Activated T-cell treated with anti-CD3 and anti-CD28 coated beads, Interleukin-2, amount 50 U/mL, for 48 hours (primary cell): ENCODE measurements at places on chromosomes 3 and 15.

DNA sequence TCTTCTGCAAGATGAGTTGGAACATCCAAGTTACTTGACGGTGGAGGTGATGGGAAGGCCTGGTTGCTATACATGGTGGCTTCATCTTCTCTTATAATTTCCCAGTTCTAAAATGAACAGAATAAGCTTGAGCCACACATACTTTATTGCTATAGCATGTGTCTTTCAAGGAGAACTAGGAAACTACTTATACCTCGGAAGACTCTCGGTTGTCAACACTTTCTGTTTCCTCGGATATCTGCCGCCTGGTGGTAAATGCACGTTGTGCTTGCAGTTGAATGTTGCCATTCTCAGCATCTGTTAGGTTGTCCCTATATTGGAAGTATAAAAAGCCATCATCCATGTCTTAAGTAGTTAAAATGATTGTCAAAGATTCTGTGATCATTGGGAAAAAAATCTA is 117.5 kb upstream of the PRTG start:
- DNase-seq = no peak

GRCh38 chr3:107401301-107401700 is 24.1 kb downstream of the CCDC54 start:
- DNase-seq = no peak

DNA sequence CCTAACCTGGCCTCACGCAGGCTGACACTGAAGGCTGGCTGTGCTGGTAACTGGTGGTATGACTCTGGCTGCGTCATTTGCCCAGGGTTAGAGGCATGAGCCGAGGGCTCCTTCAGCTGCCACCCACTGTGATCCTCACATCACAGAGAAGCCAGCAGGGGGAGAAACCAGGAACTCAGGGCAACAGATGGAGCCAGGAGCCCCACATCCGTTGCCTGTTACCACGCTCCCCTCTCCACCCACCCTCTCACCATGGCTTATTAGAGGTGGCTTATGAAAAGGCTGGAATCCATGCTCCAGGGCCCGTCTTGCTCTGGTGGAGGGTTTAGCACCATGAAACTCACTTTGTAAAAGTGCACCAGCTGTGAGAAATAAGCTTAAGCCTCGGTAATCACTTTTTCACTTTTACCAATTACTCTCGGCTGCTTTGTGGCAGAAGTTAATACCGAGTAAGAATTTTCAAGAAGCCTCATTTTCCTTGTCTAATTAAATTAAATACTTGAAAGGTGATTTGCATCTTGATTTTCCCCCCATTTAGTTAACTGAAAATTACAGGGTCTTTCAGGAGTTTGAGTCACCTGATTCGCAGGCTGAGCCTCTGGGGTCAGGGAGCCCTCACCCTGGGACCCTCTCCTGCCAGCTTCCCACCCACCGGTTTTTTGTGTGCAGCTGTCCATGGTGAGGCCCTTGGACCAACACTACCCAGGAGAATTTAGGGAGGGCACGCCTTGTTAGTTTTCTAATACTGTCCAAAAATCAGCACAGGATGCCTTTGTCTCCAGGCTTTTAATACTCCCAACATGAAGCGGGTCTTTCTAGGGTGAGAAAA is 60.9 kb downstream of the ASB7 start:
- DNase-seq = no peak

GRCh38 chr15:101489237-101489598 is 289 bp downstream of the PCSK6 start:
- DNase-seq = no peak

GRCh38 chr15:25176616-25176923 is 221.8 kb downstream of the SNRPN start:
- DNase-seq = no peak

- no peak for DNase-seq
These were observed 221.4 kb downstream of the TLE3 start for GRCh38 chr15:69876064-69876940.

DNA sequence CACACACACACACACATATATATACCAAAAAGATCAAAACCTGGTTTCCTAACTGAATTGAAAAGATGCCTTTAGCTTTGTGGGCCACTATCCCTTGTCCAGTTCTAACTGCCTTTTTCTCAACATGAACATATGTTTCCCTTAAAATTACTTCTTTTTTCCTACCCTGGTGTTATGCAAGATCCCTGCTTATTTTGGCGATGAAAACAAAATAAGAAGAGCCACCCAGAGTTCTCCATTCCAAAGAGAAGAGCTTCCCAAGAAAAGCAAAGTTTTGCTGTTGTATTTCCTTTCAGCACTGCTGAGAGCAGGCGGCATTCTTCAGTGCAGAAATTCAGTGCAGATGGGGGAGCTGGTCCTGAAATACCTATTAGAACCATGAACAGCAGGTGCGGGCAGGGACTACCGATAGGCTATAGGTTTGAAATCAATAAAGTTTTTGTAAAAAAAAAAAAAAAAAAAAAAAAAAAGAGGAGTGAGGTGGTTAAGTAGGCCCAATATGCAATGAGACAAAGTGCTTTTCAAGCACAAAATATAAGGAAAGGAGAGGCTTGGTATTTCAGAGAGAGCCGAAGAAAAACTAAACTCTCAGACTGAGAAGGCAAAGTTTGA is 238.0 kb downstream of the FOXP1 start:
- DNase-seq = no peak

DNA sequence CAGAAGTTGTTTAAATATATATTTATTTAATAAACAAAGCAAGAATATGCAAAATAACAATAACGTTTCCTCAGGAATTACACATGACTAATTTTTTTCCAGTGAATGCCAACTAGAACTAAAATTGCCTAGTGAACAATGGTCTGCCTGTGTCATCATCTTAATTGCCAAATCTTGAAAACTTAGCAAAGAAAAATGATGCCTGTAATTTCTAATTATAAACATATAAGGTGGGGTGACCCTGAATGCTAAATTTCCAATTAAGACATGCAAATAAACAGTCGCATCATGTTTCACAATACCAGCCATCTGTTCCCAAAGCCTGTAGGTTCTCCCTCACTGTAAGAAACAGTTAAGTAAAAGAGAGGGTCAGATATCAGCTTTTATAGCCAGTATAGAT is 67.6 kb upstream of the PLCL2 start:
- no peak for DNase-seq

- no peak for DNase-seq
These were observed 589 bp downstream of the EPB42 start for GRCh38 chr15:43219929-43220928.

DNA sequence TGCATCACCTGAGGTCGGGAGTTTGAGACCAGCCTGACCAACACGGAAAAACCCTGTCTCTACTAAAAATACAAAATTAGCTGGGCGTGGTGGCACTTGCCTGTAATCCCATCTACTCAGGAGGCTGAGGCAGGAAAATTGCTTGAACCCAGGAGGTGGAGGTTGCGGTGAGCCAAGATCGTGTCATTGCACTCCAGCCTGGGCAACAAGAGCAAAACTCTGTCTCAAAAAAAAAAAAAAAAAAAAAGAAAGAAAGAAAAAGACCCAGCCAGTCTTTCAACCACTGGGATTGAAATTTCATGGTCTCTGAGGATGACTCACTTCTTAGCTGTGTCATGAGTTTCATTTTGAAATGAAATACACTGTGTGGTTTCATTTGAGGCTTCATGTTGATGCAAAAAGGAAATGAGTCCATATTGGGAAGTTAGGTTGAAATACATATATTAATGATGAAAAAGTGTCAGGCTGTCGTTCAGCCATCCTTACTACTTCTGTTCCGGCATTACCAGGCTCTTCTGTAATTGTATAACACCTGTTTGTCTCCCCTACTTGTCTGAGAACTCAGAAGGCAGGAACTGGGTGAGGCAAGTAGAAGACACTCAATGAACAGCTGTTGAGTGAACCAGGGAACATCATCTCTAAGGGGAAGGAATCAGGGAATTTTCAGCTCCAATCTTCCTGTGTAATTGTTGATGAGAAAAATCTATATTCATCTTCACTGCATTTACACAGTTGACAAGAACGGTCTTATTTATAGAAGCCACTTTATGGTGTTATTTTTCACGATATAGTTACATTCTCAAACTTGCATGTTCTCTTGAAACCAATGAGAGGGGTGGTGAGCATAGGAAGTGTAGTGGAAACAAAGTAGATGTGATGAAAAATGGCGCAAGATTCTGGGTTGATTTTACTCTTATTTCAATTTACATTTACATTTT is 87.4 kb downstream of the NFKBIZ start:
- DNase-seq = peak; percentile 50

GRCh38 chr3:16668776-16669545 is 63.7 kb upstream of the DAZL start:
- no peak for DNase-seq

DNA sequence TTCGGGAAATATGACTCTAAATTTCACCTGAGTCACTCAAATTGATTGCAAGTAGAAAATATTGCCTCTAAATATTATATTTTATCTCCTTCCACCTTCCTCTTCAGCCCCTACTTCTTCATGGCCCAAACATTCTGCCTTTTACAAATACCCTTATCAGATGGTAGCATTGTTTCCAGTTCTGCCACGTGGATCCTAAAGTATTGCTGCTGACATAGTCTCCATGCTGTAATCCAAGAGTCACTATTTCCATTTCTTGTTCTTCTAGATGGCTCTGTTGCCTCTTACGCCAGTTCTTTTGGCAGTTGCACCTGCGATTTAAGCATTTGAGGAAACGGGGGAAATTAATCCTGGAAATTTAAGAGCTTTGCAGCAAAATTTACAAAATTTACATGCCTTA is 13.6 kb downstream of the LMOD3 start:
- no peak for DNase-seq

DNA sequence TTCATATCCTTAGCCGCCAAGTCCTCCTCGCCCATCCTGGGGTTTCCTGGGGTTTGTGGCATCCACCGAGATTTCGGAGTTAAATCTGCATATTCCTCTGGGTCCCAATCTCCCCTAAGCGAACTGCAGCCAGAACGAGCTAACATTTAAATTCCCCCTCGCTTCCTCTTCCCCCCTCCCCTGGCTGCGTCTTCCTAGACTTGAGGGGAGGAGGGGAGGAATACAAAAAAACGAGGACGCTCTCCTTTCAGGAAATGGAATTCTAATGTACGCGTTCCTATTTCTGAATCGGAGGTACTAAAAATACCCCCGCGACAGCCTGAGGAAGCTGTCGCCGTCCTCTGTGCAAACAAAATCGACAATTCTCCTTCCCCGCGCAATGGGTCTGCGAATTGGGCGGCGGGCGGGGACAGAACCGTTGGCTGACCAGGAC is 5.6 kb downstream of the FEZF2 start:
- DNase-seq = no peak

DNA sequence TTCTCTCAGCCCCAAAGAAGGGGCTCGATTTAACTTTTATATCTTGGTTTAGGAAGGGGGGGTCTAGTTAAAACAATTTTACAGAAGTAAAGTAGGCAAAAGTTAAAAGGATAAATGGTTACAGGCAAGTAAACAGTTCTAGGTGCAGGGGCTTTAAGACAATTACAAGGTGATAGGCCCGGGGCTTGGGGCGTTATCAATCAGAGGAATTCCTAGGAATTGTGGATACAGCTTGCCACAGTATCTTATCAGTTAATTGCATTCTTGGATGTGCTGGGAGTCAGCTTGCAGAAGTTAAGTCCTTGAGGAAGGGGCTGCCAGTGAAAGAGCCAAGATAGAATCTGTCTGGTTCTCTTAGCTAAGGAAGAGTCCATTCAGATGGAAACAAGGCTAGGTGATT is 52.7 kb downstream of the NSMCE3 start:
- no peak for DNase-seq

DNA sequence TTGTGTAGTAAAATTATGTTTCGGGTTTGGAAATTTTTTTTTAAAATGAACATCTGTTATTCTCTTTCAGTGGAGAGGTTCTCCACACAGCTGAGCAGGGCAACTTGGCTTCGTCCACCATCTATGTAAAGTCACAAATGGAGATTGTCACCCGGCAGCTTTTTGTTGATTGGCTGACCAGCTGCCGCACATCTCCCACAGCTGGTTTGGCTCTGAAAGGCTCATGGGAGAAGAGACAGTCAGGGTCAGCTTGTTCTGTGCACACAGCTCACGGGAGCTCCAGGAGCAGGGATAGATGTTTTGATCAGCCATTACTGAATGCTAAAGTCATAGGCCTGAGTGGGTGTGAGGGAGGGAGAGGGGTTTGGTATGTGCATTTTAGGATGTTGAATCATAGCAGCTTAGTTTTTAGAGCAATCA is 12.9 kb upstream of the CCDC80 start:
- DNase-seq = no peak

DNA sequence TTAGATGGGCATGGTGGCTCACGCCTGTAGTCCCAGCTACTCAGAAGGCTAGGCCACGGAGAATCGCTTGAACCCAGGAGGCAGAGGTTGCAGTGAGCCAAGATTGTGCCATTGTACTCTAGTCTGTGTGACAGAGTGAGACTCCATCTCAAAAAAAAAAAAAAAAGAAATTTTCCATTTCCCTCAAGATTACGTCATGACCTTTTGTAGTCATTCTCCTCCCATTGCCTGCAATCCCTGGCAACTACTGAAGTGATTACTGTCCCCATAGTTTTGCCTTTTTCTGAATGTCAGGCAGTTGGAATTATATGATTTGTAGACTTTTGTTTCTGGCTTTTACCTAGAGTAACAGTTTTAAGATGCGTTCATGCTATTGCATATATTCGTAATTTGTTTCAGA is 28.0 kb downstream of the WDR76 start:
- DNase-seq = no peak

- no peak for DNase-seq
These were observed 12.8 kb downstream of the H1-8 start for GRCh38 chr3:129555616-129556357.

GRCh38 chr3:42020684-42021307 is 58.9 kb upstream of the ULK4 start:
- DNase-seq = no peak

DNA sequence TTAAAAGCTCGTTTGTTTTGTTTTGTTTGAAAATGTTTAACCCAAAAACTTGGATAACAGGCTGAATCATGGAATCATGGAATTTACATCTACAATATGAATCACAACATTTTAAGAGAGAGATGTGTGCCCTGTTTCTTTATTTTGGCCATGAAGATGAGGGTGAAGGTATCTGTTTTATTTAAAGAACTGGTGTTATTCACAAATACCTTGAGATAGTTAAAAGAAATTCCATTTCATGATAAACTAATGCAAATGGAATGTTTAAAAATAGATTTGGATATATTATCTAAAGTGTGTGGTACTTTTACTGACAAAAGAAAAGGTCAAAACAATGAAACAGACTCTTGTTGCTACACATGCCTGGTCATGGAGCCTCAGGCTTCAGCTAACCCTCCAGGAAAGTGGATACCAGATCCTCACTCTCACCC is 486.0 kb upstream of the CFAP20DC start:
- DNase-seq = no peak

DNA sequence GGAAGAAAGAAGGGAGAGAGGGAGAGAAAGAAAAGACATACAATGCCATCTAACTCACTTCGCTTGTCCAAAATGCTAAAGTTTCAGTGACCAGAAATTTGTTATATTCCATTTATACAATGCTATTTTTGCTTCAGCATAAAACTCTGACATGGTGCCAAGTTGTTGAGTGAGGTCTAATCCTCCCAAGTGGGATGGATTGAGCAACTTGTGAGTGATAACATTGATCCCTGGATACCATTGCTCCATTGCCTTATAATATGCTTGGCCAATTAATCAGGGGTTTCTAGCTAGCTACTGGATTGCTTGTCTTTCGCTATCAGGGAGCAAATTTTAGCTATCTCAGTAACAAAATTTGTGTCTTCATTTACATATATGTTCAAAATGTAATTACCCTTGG is 615.6 kb upstream of the DPPA4 start:
- no peak for DNase-seq

- DNase-seq = no peak
These were observed 14.1 kb downstream of the KCNMB3 start for GRCh38 chr3:179236669-179237301.

GRCh38 chr3:196063049-196063448 is 18.8 kb downstream of the TFRC start:
- no peak for DNase-seq
